Naive thymus-derived CD4-positive, alpha-beta T cell (primary cell): ENCODE measurements at places on chromosomes 5 and 9. TPM values are rescaled to one million over a fixed set of nuclear protein-coding genes. Genes with fewer than 3 reads are reported as not detected.

DNA sequence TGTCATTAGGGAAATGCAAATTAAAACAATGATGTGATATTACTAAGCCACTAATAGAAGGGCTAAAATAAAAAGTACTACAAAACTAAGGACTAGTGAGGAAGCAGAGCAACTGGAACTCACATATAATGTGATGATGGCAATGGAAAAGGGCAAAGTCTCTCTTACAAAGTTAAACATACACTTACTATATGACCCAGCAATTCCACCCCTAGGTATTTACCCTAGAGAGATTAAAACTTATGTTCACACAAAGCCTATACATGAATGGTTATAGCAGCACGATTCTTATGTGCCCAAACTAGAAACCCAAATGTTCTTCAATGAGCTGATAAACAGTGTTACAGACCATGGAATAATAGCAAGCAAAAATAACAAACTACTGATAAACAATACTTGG, 643.7 kb downstream of the TLE1 start:
- no peak for DNase-seq

TRPM3 gene
- not detected for total RNA-seq

DNA sequence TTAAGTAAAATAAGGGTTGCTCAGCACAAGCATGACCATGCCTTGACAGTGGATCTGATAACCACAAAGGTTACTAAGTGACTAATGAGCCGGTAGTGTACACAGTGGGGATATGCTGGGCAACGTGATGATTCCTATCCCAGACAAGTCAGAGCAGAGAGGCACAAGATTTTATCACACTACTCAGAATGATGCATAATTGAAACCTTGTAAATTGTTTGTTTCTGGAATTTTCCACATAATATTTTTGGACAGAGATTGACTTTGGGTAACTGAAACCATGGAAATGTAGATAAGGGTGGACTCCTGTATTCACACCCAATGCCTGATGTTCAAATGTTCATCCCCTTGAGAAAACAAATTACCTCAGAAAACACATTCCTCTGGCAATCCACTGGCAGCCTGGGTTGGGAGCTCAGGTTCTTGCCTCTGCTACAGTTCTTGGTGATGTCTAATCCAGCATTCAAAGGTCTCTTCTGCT, 16.2 kb upstream of the ERAP1 start:
- DNase-seq: no peak

DNA sequence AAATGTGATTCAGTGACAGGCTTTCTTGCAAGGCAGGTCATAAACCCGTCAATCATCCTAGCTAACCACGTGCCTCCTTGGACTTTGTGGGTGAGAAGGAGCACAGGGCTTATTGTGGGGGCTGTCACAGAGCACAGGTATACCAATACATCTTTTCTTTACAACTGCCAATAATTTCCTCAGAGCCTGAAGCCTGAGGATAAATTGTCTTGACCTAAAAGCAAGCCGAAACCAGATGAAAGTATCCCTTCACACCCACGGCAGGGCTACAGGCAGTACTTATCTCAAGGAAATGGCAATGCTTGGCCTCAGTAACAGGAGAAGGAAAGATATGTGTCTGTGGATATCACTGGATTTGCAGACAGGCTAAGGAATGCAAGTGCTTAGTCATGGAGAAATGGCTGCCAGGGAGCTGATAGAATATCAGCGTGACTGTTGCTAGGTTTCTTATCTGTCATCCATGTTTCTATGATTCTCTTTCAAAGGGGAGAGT, 90.3 kb upstream of the ZNF366 start:
- DNase-seq: no peak

DNA sequence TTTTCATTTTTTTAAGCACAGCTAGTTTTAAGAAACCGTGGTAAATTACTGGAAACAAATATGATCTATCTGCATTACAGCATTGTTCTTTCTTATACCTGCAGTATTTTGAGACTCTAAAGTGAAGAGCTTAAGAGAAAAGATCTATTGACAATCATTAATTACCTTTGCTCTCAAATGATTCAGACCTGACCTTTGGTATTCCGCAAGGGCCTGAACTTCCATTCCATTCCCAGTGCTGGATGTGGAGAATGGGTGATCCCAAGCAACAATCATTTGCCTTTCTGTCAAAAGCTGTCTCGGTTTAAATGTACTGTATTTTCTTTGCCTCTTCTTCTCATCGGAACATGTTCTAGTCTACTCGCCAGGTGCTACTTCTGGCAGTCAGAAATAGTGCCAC, 18.9 kb downstream of the NREP start:
- DNase-seq: no peak

DNA sequence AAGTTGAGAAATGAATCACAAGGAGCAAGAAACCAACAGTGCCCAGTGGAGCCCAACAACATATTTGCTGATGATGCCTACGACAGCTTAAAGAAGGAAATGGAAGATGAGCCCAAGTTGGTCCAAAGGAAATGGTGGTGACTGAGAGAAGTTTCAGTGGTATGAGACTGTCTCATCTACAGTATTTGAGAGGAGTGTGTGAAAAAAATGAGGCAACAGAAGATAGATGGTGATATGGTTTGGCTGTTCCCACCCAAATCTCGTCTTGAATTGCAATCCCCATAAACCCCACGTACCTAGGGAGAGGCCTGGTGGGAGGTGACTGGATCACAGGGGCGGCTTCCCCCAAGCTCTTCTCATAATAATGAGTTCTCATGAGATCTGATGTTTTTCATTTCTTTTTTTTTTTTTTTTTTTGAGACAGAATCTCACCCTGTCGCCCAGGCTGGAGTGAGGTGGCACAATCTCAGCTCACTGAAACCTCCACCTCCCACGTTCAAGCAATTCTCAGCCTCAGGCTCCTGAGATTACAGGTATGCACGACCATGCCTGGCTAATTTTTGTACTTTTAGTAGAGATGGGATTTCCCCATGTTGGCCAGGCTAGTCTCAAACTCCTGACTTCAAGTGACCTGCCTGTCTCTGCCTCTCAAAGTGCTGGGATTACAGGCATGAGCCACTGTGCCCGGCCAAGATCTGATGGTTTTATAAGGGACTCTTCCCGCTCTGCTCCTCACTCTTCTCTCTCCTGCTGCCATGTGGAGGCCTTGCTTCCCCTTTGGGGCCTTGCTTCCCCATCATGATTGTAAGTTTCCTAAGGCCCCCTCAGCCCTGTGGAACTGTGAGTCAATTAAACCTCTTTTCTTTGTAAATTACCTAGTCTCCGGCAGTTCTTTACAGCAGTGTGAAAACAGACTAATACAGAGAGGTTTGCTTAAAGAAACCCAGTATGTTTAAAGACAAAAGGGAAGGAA, 30.2 kb downstream of the EFCAB9 start:
- no peak for DNase-seq

GRCh38 chr5:147690595-147690994, 91.9 kb downstream of the JAKMIP2 start:
- no peak for DNase-seq

SLC6A19 gene
- not detected for total RNA-seq

PLCXD3 gene
- total RNA-seq: not detected

DNA sequence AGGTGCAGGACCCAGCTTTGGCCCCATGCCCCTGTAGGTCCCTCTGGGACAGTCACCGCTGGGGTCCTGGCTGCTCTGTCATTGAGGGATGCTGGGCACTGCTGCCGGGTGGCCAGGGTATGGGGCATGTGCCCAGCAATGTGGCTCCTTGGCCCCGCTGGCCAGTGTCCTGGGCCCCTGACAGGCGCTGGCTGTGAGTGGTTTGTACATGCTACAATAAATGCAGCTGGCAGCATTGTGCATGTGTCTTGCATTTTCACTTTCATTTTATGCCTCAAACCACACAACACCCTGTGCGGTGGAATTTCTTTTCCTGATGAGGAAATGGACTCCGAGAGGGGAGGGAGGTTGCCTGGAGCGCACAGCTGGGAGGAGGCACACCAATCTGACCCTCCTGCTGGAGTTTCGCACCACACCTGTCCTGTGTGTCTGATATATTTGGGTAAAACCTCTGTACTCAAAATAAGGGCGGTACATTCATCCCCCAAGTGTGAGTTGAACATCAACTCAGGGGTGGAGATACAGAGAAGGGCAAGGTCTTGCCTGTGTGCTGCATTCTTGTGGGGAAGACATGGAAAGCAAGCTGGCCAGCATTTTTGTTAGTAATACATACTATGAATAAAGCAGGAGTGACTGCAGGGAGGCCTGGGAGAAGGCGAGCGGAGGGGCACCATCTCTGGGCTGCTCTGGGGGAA, 11.7 kb downstream of the TSPAN17 start:
- DNase-seq: no peak

DNA sequence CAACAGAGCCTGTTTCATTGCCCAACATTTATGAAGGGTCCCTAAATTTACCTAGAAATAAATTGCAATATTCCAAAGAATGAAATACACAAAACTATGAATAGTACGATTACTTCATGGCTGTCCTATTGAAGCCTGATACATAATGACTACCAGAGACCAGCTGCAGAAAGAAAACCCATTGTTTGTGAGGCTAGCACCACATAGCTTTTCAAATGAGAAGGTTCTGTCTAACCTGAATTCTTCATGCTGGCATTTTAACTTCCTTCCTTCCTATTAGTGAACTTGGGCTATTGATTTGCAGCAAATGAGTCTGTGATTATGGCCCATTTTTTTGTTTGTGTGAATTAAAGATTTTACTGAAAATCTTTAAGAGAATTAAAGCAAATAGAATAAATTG, 47.3 kb downstream of the MEGF10 start:
- DNase-seq: no peak

DNA sequence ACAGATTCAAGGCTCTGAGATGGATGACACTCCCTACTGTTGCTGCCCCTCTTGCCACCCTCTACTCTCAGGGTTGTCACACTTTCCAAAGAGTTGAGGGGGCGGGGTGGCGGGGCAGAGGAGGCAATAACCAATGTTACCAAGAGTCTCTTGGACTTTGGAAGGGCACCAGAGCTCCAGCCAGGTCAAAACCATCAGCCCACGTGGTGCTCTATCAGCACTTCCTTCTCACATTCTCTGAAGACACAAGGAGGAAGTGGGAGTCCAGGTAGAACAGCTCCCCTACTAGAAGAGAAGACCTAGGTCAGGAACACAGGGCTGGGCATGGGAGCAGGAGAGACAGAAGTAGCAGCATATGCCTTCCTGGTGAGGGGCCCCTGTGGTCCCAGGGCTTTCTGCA, 33.0 kb upstream of the PIK3R1 start:
- DNase-seq: no peak

SPRY4 gene
- total RNA-seq: not detected

PAIP1 gene
- total RNA-seq: 40.7 and 44.5 TPM in 2 replicates

GRCh38 chr9:88372103-88372654, 16.1 kb upstream of the SPIN1 start:
- DNase-seq: no peak

DNA sequence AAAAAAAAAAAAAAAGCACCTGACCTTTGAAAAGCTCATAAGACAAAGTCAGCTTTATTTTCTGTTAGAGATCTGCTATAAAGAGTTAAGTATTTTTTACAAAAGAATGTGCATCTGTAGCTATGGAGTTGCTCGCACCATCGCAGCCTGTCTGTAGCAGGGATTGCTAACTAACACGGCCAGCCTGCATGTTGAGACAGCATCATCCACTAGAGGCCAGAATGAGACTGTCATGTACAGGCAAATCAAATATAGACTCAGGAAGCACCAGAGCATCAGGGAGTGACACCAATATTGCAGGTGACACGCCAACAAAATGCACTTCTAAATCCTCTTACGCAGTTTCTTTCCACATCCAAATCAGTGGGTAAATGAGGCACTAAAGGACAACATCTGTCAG, 136.3 kb upstream of the RASEF start:
- DNase-seq: no peak

DNA sequence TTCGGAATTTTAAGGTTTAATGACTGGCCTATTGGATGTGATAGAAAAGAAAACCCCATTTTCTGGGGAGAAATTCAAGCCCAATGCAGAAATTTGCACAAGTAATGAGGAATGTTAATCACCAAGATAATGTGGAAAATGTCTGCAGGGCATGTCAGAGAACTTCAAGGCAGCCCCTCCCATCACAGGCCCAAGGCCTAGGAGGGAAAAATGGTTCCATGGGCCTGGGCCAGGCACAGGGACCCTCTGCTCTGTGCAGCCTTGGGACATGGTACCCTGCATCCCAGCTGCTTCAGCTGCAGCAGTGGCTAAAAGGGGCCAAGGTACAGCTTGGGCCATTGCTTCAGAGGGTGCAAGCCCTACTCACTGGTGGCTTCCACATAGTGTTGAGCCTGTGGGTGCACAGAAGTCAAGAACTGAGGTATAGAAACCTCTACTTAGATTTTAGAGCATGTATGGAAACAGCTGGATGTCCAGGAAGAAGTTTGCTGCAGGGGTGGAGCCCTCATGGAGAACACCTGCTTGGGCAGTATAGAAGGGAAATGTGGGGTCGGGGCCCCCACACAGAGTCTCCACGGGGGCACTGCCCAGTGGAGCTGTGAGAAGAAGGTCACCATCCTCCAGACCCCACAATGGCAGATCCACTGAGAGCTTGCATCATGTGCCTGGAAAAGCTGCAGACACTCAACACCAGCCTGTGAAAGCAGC, 12.2 kb downstream of the FBXO10 start:
- no peak for DNase-seq

DNA sequence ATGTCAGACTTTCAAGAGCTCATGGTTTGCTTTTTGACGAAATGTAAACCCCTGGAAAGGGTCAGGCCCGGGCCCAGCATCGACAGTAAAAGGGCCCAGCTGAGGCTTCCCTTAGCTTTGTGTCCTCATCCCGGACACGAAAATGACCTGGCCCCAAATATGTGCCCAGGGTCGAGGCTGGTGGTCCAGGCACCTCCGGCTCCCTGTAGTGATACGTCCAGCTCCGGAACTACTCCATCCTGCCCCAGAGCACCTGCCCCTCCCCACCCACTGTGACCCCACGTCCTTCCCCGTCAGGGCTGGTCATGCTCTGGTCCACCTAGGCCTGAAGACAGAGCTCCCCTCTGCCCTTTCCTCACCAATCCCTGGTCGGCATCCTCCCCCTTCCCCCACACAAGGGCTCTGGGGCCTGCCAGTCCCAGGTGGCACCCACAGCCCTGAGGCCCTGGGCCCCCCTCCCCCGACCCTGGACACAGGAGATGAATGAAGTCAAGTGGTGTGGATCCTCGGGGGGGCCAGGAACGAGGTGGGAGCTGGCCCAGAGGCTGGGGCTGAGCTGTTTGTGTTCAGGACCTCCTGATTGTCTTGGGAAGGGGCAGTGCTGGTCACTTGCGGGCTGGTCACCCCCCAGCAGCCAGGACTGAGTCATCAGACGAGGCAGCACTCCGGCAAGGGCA, 6.2 kb downstream of the OBP2A start:
- DNase-seq: no peak

NDUFA8 gene
- 6.7 TPM for total RNA-seq

DNA sequence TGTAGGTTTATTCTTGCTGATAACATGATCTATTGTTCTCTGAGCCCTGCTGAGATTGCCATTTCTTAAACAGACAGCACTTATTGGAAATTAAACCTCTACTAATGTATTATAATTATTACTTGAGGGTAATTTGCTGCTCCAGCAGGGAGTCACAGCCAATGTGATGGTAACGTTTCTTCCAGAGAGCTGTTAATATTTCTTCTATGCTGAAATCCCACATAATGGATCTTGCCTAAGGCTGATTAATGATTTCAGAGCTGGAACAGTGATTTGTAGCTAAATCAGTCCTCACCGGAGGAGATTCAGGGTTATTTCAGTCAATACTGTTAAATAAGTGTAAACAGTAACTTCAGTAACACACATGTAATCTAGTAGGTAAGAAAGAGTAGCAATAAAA, 170.1 kb downstream of the CDH12 start:
- DNase-seq: no peak

GRCh38 chr9:4344946-4345345, 45.1 kb upstream of the GLIS3 start:
- no peak for DNase-seq
